WERI-Rb-1 (cell line): ENCODE measurements at places on chromosomes 5 and 9.

DNA sequence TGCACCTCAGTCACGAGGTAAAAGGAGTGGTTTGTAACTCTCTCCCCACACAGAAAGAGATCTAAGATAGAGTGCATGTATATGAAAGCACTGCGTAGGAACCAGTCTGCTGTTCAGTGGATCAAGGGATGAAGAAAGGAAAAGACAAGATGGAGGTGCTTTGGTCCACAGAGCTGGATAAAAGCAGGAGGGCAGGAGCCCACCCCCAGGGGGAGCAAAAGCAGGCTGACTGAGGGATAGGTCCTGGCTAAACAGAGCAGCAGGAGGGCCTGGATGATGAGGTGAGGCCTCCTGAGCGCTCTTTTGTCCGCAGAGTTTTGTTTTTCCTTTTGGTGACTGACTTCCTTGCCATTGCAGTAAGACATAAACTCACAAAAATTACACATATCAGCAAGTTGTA is 293.5 kb upstream of the C9orf72 start:
- no peak for DNase-seq

GRCh38 chr5:146081556-146081955 is 23.8 kb downstream of the PLAC8L1 start:
- no peak for DNase-seq

DNA sequence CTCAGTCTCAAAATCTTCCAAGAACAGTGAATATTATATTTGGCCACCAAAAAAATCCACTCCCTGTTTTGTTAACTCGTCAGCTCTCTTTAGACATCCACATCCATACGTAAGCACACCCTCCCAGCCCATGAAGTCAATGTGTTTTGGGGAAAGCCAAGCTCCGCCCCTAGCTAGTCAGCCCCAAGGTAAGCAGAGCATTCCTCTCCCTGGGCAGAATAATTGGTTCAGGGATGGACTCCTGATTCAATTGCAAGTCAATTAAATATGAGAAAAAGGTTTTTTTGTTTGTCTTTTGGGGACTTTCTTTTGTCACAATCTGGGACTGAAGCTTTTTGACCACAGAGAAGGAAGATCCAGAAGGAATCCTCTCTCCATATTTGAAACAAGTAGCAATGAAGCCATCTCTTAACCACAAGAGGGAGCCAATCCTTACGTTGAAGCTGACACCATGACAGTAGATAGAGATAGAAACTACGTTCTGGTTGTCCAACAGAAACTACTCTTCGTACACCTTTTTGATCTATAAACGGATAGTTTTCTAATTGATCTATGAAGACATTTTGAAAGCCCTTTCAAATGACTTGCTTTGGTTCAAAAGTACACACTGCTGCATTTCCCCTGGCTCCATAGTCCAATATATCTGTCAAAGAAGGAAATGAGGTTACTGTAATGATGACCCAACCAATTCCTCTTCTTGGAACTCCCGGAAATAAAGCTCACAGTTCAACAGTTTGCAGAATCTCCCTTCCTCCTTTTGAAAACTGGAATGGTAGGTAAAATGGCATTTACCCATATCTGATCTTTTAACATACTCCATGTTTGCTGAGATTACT is 166.4 kb downstream of the TLE1 start:
- peak; percentile 19 for DNase-seq

DNA sequence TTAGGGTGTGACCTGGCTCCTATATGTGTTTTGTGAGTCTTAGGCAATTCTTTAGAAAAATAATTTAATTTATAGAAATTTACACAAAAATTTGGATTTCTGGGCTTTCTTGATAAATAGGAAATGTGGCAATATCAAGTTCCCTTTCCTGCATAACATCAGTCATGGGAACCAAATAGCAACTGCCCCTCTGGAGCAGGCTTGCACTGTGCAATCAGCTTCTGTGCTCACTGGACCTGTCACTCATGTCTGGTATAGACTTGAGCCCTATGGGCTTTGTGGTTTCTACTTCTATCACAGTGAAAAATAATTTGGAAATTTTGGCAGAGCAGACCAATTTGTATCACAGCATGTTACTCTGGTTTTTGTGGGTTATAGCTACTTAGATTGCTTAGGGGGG is 131.7 kb downstream of the ADGRV1 start:
- no peak for DNase-seq

- peak; percentile 100 for DNase-seq
Observed at GRCh38 chr9:123360161-123361085, 4.4 kb downstream of the CRB2 start.

GRCh38 chr5:142118155-142118686 is 9.6 kb downstream of the NDFIP1 start:
- no peak for DNase-seq

DNA sequence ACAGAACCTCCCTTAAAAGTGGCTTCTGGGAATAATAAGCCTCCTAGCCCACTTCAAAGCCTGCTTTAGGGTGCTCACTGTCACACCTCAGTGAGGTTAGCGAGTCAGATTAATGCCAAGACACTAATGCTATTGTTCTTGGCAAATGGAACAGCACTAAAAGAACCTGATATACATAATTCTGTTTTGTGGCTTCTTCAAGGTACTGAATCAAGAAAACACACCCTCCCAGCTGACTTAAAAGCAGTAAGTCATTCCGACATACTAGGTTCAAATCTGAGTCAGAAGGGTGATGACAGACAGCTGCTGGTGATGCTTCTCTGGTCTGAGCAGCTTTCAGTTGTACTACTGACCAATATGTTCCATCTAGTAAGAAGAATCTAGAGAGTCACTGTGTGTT is 121.6 kb downstream of the OXCT1 start:
- DNase-seq = no peak

DNA sequence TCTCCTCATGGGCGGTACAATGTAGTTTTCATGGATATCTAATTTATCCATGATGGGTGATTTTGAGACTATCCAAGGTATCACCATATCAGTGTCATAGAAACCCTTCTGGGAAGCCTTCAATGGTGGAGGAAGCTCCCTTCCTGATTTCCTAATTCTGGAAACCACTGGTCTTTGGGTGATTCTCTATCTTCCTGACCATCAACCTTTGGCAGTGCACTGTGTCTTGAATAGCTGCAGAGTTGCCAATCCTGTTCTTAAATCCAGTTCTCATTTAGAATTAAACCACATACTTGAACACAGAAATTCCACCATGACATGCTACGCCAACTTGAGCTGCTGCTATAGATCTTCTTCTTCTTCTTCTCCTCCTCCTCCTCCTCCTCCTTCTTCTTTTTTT is 161.7 kb upstream of the KLF9 start:
- DNase-seq = no peak

- no peak for DNase-seq
Observed at GRCh38 chr5:41768692-41769091, 101.5 kb downstream of the OXCT1 start.

DNA sequence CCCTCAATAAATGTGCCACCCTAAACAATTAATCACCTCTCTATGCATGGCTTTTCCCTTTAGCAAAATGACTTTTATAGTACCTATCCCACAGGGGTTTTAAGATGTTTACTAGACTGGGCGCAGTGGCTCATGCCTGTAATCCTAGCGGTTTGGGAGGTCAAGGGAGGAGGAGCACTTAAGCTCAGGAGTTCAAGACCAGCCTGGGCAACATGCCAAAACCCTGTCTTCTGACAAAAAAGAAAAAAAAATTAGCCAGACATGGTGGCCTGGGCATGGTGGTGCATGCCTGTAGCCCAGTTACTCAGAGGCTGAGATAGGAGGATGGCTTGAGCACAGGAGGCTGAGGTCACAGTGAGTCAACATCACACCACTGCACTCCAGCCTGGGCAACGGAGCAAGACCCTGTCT is 13.5 kb downstream of the SH3TC2 start:
- no peak for DNase-seq

DNA sequence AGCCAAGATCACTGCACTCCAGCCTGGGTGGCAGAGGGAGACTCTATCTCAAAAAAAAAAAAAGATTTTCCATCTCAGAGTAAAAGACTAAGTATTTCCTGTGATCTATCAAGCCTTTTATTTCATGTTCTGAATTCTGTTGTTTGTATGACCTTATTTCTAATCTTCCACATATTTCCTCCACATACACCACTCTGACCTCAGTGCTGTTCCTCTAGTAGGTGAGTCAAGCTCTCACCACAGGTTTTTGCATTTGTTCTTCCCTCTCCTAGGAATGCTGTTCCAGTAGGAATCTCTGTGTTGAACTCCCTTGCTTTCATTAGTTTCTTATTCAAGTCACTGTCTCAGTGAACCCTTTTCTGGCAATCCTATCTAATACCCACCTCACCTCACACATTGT is 68.1 kb downstream of the INVS start:
- DNase-seq = no peak

DNA sequence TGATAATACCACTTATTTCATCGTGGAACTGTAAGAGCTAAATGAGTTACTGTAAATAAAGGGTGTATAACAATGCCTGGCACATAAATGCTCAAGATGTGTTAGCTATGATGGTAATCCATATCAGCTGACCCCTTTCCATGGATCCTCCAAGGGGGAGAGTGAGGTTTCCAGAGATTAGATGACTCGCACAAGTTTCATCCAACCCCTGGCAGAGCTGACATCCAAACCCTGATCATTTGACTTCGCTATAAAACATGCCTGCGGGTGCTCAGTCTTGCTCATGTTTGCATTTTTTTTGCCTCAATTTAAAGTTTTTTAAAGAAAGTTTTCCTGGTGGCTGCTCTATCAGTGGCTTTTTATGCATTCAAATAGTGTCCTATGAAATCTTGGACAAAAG is 145.7 kb upstream of the SMIM23 start:
- DNase-seq = no peak

DNA sequence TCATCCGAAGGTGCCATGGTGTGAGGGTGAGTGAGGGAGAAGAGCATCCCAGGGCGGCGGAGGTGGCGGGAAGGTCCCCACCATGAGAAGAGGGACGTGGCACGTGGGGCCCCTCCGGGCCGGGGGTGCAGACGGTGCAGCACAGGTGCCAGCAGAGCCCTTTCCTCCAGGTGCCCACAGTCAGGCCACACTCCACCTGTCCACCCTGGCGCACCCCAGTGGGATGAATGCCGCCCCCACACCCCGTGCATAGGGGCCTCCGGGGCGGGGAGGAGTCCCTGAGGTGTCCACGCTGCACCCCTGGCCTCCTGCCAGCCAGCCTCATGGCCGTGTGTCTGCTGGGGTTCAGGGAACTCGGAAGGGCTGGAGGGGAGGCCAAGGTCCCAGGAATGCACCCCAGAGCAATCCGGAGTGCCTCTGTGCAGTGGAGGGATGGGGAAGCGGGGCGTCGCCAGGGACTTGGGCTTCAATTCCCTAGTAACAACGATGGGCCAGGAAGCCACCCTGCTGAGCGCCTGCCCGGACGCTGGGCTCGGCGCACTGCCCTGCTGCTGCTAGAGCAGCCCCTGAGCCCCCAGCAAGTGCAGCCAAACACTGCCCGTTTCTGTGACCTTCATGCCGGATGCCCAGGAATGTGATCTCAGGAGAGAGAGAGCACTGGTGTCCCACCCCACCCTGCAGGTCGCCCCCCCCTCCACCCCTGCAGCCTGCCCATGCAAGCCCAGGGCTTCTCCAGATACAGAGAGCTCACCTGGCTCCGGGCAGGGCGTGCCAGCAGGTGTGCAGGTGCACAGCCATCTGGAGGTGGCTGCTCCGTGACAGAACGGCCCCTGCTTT is 8.8 kb upstream of the NACC2 start:
- DNase-seq = no peak

DNA sequence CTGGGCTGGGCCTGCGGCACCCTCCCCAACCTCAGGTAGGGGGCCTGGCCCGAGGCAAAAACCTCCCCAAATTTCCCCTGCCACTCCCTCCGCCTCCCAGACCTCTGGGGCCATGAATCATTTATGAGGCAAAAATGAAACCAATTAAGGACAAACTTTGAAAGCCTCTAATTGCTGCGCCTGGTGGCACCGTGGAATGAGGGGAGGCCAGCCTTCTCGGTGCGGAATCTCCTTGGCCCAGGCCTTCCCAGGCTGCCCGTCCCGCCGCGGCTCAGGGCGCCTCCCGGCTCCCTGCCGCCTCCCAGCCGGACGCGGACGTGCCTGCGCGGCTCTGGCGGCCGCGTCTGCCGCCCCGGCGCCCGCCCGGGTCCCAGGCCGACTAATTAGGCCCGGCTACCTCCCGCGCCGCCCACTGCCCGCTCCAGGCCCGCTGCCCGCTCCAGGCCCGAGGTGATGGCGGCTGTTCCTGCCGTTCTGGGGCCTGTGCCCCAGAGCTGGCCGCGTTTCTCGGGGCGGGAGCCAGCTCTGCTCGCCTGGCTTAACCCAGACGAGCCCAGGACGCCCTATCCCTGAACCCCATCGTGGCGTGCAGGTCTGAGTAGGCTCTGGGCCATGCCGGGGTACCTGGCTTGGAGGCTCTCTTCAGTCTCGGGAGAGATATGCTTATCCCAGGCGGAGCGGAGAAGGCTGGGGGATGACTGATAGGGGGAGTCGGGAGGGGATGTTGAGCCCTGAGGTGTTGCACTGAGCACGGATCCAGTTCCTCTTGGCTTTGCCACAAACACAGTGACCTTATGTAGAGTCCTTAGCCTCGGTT is 20.1 kb downstream of the CXXC5 start:
- no peak for DNase-seq

- DNase-seq = no peak
Observed at GRCh38 chr5:32678472-32678871, 32.6 kb upstream of the NPR3 start.

- DNase-seq = no peak
Observed at GRCh38 chr5:4862500-4862899, 277.6 kb upstream of the ADAMTS16 start.
